Bronchial epithelial cell (primary cell): ENCODE measurements at places on chromosomes 5 and 9.

DNA sequence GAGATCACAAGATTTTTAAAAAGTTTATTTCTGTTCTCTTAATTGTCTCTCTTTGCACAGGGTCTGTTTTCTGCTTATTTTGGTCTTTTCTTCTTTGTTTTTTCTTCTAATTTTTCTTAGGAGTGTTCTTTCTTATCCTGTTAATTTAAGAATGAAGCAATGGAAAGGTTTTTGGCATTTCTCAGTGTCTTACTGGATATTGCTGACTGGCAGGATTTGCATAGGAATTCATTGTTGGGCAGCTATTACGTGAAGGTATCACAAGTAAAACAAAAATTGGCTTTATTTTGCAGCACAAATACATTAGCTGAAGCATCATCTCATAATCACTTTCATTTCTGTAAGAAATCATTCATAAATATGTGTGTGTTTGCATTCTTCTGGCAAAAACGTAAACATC is 566.9 kb upstream of the CDH6 start:
- DNase-seq = no peak

DNA sequence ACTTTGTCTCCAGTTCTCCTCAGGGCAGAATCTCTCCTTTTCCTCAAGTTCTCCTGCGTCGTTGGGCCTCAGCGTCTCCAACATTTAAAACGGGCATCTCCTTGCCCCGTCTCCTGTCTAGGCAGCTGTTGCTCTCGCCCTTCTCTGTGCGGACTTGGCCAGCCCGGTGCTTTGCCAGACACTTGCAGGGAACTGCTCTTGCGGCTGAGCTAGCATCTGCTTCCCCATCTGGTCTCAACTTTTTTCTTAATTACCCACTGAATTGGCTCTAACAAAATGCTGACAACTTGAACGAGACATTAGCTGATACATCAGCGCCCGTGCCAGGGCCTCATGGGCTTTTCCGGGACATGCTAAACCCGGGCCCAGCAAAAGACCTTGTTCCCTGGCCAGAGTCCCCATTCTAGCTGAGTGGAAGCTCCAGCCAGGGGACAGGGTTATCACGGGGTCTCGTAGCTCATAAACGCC is 25.1 kb downstream of the ZNF618 start:
- DNase-seq = no peak

DNA sequence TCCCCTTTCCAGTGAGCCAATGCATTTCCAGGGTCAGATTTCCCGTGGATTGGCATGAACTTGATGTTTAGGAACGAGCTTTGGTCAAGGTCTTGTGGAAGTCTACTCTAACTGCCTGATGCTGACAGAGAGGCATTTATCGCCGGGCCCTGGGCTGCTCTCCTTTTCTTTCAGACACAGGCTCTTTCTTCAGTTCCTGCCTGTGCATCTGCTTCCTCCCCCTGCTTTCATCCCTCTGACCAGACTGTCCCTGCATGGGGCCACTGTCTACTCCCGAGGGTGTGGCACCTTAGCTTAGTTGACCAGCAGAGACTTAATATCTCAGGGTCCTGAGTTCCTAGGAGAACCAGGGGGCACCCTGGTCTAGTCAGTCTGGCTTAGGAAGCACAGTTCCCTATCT is 41.2 kb downstream of the RALGPS1 start:
- no peak for DNase-seq

DNA sequence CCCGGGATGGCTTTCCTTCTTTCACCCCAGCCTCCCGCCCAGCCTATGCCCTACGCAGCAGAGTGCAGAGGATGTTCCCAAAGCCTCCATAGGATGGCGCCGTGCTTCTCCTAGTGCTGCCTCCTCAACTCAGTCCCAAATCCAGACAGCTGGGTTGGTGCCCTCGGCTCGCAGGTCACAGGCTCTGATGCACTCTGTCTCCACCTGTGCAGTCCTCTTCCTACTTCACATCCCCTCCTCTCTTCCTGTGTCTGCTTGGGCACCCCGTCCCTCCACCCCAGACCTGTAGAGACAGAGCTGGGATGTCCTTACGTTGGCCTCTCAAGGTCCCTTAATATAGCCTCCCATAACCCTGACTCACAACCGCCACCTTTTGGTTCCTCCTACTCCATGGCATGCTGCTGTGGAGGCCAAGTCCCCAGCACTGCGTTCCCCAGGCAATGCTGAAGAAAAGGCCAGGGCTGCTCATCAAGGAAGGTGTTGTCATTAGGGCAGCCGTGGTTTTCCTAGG is 314.4 kb downstream of the GADD45G start:
- peak; percentile 16 for DNase-seq

DNA sequence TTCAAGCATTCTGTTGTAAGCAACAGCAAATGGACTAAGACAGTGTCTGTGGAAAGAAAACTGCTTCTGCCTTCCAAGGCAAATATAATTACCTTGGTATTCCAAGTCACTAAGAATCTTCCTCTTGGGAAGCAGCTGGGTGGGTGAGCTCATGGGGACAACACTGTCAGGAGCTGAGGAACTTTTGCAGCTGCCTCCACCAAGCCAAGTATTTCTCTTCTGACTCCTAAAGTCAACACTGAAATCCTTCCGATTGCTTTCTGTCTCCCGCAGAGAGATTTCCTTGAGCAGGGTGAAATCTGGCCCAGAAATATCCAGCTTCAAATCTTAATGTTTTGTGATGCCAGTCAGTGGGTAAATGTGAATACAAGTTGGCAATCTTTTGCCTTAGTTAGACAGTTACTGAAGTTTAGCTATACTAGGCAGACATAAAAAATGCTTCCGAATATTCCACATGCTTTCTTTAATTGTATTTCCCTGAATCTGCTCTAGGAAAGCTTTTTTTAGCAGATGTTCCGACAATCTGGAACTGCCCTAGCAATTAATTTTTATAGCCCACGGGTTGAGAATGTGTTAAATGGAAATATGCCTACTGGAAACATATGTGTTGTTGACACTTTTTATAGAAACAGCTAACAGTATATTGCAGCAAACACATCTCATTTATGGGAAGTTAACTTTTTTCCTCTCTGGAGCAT is 369.9 kb upstream of the DAB2 start:
- no peak for DNase-seq

DNA sequence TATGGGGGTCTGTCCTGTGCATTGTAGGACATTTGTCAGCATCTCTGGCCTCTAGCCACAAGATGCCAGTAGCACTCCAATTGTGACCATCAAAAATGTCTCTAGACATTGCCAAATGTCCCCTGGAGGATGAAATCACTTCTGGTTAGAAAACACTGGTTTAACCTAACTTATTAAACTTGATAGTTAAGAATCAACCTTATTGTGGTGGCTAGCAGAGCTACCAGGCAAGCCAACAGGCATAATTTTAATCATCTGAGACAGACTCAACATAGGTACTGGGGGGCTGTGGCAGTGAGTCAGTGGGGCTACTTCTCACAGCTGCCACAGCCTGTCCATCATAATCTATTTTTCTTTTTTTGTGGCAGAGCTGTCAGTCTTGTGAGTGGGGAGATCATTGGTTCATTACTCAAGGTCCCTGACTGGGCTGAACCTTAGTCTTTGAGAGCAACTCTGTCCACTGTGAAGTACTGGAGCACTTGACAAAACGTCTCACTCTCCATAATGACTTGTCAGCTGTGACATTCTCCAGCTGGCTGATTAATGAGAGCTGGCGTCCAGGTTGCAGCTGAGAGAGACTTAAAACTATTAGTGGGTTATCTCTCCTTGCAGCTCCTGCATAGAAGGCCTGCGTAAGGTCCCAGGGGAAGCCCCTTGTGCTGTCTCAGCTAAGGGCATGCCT is 107.9 kb downstream of the DCP2 start:
- DNase-seq = no peak

DNA sequence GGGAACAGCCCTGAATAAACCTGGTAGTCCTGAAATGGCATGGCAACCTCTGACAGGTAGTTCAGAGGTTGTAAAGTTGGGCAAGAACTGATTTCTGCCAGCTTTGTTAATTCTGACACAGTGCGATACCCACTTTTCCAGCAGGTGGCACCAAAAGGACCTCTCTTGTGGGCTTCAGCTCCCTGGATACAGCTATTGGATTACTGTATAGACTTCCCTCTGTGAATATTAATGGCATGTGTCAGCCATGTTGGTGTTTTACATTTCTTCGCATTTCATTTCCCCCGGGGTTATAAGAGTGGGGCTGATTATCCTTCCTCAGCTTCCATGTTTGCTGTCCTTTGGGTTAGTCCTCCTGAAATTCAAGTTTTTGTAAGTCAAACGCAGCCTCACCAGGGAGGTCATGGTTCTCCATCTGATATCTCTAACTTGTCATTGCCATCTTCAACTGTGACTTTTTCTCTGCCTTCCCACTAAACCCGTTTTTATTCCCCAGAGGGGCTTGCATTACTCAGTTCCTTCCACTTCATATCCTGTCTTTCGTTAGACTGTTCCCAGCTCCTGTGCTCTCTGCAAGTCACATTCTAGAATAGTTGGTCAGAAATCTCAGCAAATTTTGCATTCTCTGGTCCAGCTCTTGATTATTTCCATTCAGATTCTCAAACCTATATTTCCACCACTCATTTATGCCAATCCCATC is 135.6 kb downstream of the LIFR start:
- peak; percentile 63 for DNase-seq

- peak; percentile 38 for DNase-seq
These were observed 6.1 kb upstream of the CRB2 start for GRCh38 chr9:123349691-123350480.

DNA sequence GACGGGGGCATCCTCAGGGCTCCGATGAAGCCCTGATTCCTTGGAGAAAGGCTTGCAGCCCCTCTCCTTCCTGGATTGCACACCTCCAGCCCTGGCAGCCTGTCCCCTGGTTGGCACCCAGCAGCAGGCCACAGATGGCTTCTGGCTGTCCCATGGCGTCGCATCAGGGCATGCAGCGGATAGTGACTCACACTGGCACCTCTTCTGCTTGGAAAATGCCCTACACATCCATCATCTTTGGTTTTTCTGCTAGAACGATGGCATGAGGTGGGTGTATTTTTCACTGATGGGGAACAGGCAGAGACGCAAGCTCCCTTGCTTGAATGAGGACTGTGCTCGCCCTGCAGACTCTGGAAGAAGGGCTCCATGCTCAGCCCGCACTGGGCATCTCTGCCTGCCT is 23.2 kb upstream of the IER5L start:
- DNase-seq = no peak

- DNase-seq = no peak
These were observed 23.3 kb upstream of the WDR5 start for GRCh38 chr9:134112561-134112960.

GRCh38 chr9:120257483-120257882 is 322.5 kb downstream of the CDK5RAP2 start:
- DNase-seq = no peak

- DNase-seq = peak; percentile 100
These were observed 22.2 kb downstream of the TNFSF8 start for GRCh38 chr9:114908104-114908622.

DNA sequence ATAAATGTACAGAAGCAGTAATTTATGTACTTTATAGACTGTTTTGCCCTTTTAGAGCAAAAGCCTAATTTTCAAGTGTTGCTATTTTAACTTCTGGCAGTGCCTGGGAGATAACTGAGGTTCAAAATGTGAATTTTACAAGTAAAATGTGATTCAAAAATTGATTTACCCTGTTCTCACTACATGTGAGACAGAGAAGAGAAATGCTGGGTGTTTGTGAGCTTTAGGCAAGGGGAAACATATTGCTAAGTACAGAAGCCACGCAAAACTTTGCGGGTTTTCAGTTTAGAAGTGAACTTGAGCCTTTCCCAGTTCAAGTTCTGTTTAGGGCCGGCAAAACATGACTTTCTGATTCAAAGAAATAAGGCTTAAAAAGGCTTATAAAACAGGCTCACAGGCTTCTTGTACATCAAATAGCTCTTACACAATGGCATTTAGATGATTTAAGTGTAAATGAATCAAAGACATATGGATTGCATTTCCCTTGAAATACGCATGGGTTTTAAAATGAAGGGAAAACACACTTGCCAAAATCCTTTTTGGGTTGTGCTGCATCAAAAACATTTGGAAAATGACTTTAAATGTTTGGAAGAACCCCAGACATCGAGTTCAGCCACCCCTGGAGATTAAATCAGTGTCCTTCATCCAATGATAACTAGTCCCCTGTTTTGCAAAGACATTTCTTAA is 370.8 kb upstream of the MEF2C start:
- DNase-seq = no peak

DNA sequence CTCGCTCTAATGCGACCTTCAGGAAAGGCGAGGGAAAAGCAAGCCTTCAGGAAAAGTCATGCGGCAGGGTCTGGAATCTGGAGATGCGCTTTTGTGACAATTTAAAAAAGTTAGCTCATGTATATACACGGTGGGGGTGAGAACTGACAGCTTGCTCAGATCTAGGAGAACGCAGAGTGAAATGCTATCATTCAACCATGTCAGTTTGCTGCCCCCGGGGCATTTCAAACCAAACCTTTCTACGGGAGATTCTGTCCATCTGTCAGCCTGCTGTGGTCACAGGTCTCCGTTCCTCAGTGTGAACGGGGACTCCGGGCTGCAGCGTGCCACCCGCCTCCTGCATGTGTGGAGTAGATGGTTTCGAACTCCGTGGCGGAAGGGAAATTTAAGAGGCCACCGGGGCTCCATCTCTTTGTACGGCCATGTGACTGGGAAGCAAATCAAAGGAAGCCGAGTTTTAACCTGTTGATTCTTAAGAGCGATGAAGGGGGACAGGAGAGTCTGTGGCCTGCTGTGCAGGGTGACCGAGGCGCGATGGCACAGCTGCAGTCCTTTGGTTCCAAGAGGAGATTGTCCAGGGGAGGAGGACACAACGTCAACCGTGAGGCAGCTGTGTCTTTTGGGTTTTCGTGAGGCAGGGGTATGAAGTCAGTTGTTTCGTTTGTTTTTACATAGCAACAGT is 45.9 kb downstream of the OTULIN start:
- no peak for DNase-seq

DNA sequence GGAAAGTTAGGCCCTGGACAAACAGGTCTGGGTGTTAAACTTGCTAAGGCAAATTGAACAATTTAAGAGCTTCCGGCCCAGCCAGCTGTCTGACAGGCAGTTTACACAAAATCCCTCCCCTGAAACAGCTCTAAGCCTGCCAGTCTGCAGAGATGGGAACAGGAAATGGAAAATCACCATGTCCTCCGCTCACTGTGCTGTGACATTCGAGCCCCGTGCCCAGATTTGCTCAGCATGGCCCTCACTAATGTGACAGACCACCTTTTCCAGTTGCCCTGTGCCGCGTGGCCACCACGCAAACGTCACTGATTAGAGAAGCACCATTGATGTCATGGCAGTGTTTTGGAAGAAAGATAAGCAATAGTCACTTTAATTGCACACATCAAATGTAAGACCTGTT is 41.0 kb downstream of the CCNJL start:
- peak; percentile 55 for DNase-seq

- no peak for DNase-seq
These were observed 53.3 kb downstream of the NSUN2 start for GRCh38 chr5:6579535-6579934.

- no peak for DNase-seq
These were observed 2.6 kb downstream of the AUH start for GRCh38 chr9:91359083-91359482.

DNA sequence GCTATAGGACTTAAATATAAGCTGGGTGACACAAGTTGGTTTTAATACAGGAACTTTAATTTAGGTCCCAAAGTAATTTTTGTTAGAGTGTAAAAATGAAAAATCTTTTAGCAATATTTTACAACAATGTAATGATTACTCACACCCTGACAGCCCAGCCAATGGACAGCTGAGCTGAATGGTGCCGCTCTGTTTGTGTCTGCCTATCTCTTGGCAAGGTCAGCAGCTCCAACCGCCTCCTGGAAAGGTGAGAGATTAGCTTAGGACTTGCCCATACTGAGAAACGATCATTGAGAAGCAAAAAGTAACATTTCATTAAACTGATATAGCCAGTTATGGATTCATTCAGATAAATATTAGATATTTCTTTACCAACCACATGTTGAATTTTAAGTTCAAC is 463.6 kb upstream of the CD180 start:
- no peak for DNase-seq
